SIG-M5 (cell line): ENCODE measurements at places on chromosomes 7 and 10.

DNA sequence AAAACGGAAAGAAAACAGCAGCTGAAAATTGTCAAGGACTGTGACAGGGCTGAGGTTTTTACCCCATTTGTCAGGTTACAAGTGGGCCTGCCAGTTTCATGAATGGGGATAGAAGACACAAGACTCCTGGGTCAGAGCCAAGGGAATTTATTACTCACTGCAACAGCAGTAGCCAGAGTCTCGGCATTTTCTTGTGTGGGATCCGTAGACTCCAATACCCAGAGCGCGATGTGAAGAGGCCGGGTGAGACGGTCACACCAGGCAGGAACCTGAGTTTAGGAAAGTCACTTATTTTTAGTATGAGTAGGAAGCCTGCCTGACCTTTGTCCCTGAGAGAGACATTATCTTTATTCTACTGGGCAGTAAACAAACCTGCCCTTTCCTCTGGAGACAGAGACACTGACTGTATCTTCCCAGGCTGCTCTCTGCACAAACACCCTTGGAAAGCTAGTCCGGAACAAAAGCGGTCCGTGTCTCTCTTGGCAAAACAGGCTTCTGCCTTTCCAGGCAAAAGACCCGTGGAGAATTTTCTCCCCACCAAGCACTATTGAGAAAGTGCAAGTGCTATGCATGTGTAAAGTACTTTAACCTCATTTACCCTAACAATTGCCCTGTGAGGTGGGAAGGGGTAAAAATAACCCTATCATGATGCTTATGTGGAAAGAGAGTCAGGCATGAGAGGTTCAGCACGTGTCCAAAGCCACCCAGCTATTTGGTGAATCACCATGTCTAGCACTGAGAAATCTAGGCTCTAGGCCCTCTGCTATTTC lies 58.4 kb downstream of the JCAD start:
- DNase-seq: no peak

DNA sequence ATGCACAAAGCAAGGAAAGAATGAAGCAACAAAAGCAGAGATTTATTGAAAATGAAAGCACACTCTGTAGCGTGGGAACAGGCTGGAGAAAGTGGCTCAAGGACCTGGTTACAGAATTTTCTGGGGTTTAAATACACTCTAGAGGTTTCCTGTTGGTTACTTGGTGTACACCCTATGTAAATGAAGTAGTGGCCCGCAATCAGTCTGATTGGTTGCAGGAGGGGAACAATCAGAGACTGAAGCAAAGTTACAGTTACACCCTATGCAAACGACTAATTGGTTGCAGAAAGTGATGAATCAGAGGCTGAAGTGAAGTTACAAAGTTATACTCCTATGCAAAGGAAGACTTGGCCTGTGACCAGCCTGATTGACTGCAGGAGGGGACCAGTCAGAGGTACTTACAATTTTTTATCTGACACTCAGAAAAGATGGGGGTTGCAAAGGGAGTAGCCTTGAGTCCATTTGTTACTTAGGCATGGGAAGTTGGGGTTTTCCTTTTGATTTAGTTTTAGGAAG lies 3.6 kb upstream of the MTPN start:
- no peak for DNase-seq

DNA sequence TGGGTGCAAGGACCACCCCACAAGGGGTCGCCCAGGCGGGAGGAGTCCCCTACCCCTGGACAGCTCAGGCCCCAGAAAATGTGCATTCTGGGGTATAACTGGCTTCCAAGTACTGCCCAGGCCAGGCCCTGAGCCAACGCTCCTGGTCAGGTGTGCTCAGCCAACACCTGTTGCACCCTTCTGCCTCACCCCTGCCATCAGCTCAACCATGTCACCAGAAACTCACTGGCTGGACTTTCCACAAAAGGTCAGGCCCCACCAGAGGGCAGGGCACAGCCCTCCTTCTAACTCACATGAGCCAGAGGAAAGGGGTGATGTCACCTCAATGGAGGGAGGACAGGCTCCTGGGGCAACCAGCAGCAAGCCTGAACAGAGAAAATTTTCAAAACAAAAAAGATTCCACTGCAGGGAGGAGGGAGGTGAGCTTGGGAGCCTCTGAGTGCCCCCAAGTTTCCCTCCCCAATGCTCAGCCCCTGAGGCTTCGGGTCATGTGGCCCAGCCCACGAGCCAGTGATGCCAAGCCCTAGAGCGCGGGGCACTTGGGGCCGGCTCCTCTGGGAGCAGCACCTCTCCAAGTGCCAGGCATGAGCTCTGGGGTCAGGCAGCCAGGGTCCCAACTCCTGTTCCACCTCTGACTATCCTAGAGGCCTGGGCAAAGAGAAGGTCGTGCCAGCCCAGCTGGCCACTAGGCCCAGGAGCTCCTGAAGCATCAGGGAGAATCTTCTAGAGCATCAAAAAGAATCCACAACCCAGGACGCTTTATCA lies 2.2 kb downstream of the OGDHL start:
- no peak for DNase-seq

- DNase-seq: no peak
Observed at GRCh38 chr7:78191475-78192079, 393.0 kb downstream of the PHTF2 start.

- no peak for DNase-seq
Observed at GRCh38 chr10:125355657-125356056, 195.3 kb upstream of the CTBP2 start.

- DNase-seq: no peak
Observed at GRCh38 chr7:116021237-116021636, 9.3 kb downstream of the TFEC start.

- DNase-seq: no peak
Observed at GRCh38 chr10:128065881-128066534, 60.2 kb downstream of the MKI67 start.

DNA sequence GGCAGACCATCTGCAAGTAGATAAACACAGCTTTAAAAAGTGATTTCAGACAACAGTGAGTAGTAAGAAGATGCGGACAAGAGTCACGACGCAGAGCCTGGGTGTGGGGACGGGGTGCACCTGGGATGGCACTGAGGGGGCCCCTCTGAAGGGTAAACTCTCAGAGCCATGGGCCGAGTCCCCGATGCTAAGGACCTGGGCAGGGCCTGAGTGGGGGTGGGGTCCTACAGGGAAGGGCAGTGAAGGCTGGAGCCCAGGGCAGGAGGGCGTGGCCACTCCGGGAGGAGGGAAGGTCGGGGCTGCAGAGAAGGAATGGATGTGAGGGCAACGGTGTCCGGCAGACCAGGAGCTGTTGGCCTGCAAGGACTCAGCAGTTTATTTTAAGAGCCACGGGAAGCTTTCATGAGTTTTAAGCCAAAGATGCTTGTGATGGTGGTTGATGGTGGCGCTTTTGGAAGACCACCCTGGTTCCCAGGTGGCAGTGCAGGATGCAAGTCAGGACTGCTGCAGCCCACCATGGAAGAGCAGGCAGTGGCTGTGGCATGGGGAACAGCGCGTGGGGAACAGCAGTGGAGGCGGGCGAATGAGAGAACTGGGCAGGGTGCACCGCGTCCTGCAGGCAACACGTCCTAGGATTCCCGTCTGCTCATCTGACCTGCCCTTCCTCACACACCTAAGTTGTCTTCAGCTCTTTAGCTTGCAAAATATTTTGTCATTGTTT lies 296.8 kb downstream of the DNAJB6 start:
- DNase-seq: no peak

- no peak for DNase-seq
Observed at GRCh38 chr7:94250987-94251386, 143.7 kb upstream of the COL1A2 start.

DNA sequence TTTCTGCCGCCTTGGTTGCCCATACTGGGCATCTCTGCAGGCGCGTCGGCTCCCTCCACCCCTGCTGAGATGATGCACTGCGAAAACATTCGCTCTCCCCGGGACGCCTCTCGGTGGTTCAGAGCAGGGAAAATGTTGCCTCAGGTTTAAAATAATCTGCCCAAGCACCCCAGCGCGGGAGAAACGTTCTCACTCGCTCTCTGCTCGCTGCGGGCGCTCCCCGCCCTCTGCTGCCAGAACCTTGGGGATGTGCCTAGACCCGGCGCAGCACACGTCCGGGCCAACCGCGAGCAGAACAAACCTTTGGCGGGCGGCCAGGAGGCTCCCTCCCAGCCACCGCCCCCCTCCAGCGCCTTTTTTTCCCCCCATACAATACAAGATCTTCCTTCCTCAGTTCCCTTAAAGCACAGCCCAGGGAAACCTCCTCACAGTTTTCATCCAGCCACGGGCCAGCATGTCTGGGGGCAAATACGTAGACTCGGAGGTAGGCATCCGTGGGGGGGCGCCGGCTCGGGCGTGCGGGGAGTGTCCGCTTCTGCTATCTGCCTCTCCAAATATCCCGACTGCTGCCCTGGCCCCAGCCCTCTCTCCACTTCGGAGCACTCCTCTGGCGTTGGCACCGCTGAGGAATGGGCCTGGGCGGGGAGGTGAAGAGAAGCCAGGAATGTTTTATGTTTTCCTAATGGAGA lies at the start of gene CAV1:
CAV1 (plus strand) TSS at position 428 of the 689 bp plus-strand sequence; CDS start at position 455, 27 bp downstream.
- DNase-seq: no peak

DNA sequence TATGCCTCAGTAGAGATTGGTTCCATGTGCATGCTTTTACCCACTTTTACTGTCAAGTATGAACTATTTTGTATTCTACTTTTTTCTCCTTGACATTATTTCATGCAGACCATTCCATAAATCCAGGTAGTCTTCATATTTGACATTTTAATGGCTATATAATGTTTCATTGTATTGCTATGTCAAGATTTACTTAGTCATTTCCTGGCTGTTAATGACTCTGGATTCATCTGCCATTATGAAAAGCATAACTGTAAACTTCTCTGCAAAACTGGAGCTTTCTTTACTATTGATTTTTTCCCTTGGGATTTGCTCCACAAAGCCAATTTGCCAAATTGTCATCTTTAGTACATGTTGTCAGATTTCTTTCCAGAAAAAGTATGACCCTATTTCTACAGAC lies 6.8 kb upstream of the MSRB2 start:
- DNase-seq: no peak

DNA sequence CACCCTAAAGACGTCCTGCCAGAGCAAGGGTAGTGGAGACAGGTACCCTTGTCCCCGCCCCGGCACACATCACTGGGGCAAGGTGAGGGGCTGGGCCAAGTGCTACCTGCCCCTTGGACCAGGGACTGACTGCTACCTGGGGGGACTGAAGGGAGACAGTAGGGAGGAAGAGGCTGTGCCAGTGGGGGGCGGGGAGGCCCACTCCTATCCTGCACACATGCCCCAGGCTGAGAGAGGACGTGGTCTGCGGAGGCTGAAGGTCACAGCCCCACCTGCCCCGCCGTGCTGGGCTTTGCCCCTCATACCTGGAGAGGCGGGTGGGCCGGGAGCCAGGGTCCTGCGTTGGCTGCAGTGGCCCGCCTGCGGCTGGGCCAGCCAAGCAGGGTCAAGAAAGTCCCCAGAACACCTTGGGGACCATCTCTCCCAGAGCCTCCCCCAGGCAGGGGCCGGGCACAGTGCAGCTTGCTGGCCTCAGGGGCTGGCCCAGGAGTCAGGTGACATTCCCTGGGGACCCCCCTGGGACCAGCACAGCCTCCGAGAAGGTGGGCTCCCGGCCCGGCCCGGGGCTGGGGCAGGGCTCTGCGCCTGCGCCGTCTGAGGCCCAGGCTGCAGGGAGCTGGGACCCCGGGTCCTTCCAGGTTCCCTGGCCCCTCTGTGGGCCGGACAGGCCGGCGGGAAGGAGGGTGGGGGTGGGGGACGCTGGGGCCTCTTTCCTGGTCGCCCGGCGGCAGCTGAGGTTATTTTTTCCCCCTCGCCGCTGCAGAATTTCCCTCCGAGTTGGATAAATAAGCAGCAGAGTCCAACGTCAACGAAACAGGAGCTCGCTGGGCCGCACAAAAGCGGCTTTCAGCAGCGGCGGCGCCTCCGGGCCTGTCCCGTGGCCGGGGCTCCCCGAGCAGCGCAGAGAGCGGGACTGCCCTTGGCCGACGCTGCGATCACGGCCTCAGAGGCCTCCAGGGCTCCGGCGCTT lies 9.8 kb upstream of the FZD9 start:
- no peak for DNase-seq

GRCh38 chr7:106504645-106505044 lies 156.3 kb downstream of the CCDC71L start:
- DNase-seq: no peak

DNA sequence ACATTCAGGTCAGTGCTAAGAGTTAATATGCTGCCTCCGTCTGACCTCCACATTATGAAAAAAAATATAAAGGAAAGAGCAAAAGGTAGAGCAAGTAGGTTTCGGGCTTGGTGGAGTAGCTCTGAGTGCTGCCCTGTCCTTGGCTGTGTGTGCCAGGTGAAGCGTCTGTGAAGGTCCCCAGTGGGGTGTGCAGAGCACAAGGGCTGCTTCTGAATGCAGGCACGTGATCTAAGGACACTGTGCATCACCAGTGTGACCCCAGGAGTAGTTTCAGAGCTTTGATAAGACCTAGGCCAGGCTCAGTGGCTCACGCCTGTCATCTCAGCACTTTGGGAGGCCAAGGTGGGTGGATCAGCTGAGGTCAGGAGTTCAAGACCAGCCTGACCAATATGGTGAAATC lies 36.0 kb downstream of the KLF6 start:
- no peak for DNase-seq

DNA sequence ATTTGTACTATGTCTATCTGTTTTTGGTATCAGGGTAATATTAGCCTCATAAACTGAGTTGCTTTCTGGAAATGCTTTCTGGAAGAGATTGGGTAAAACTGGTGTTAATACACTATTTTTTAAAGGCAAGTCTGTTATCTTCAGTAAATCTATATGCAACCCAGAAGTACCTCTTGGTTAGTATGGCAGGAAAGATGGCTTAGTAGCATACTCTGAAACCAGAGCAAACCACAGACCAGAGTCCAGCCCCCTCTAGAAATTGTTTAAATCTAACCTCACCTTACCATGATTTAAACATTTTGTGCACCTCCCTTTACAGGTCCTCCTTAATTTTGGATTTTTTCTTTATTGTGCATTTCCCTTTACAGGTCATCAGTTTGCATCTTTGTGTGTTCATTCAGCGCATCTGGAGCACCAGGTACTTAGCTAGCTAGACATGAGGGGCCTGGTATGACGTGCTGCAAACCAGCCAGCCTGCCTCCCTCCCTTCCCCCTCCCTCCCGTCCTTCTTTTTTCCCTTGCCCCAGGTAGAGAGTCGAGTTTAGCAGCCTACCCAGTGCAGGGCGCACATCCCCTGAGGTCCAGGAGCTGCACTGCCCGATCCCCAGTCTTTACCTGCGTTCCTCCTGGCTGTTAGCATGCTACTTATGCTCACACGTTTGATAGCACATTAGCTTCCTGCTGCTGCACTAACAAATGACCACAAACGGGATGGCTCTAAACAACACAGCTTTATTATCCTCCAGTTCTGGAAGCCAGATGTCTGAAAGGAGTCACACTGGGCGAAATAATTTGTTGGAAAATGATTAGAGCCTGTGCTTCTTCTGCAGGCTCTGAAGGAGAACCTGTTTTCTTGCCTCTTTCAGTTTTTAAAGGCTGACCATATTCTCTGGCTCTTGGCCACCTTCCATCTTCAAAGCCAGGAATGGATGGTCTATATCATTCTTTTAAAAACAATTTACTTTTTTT lies 299.9 kb upstream of the HABP2 start:
- DNase-seq: no peak

GRCh38 chr10:29610876-29611647 lies 23.7 kb downstream of the SVIL start:
- DNase-seq: no peak

DNA sequence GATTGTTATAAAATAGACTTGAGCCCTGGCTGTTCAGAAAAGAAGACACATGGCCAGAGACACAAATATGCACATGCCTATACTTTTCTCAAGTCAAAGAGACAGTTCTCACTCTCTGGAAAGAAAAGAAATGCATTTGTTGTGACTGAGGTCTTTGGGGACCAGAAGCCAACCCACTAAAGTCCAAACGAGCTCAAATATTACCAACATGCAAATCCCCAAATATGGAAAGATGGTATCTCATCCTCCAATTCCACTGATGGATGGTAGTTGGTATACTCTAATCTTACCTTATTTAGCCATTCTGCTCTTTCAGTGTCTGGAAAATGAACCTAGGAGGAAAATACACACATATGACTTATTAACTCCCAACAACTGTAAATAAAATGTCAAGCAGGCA lies 30.6 kb downstream of the ESYT2 start:
- no peak for DNase-seq
